ENCODE measurements at places on chromosomes 16 and 17. TPM values are rescaled to one million over a fixed set of nuclear protein-coding genes. Genes with fewer than 3 reads are reported as not detected.

- no peak overlapping the region for H3K27ac ChIP-seq
- peaks cover 29% of the 10 kb centered on the region for H3K4me1 ChIP-seq
- no peak overlapping the region for H3K4me3 ChIP-seq
- DNase-seq: no peak
- peaks cover 11% of the 10 kb centered on the region for H3K36me3 ChIP-seq
Observed at GRCh38 chr17:18966831-18967624, 15.1 kb downstream of the SLC5A10 start.

DNA sequence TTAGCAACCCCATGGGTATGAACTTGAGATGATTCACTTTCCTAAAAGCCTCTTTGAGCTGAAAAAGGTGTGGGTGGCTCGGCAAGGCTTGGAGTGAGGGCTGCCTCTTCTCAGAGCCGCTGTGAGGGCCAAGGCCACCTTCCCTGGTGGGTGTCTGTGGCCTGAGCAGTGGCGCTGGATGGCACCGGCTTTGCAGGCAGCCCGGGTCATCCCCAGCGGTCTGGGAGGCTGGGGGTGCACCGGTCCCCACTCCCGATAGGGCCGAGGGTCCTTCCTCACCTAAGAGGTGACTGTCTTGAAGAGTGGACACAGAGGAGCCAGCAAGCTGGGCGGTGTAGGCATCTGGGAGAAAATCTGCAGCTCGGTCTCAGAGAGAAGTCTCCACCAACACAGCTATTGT lies 79.2 kb upstream of the RBL2 start:
- H3K27ac ChIP-seq: no peak overlapping the region
- no peaks in the 10 kb centered on the region for H3K4me1 ChIP-seq
- no peak overlapping the region for H3K4me3 ChIP-seq
- peaks cover 22% of the 10 kb centered on the region for H3K27me3 ChIP-seq
- DNase-seq: no peak

CDRT15L2 gene
- not detected for polyA plus RNA-seq

- no peak overlapping the region for H3K4me3 ChIP-seq
- no peak overlapping the region for H3K27ac ChIP-seq
- H3K4me1 ChIP-seq: peaks cover 4% of the 10 kb centered on the region
- H3K36me3 ChIP-seq: no peaks in the 10 kb centered on the region
- no peaks in the 10 kb centered on the region for H3K27me3 ChIP-seq
- DNase-seq: no peak
Observed at GRCh38 chr17:55318081-55318480, 53.3 kb downstream of the HLF start.

DNA sequence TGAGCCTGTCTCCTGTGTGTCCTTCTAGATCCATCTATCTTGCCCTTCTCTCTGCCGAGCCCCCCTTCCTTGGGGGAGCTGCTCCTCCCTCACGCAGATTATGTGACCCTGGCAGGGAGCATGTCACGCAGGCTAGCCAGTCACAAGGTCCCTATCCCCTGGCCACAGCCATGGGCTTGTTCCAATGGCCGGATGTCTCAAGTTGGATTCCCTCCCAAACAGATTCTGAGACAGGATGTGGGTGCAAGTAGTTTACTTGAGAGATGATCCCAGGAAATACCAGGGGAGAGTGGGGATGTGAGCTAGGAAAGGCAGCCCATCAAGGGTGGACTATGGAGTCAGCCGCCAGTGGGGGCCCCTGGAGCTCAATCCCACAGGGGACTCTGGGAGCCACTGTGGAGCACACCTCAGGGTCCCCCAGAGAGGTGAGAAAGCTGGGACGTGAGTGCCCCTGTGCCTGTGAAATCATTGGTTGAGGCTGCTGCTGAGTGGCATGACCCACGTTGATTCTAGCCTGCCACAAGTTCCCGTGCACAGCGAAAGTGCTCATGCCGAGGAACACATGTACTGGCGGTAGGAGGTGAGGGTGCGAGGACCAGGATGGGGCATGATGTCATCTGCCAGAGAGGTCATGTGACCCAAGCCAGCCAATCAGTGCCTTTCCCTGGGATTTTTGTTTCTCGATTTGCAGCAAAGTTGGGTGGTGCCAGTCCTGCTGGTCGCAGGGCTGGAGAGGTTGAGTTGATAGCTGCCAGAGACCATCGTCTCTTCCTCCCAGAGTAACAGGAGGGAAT lies 6.4 kb upstream of the CRISPLD2 start:
- H3K27ac ChIP-seq: no peak overlapping the region
- peaks cover 91% of the 10 kb centered on the region for H3K27me3 ChIP-seq
- no peaks in the 10 kb centered on the region for H3K4me1 ChIP-seq
- DNase-seq: no peak
- no peak overlapping the region for H3K4me3 ChIP-seq

MYH13 gene
- not detected for polyA plus RNA-seq

GRCh38 chr16:3645108-3645503 lies 9.4 kb upstream of the DNASE1 start:
- H3K36me3 ChIP-seq: no peaks in the 10 kb centered on the region
- no peak overlapping the region for H3K27ac ChIP-seq
- H3K4me1 ChIP-seq: peaks cover 47% of the 10 kb centered on the region
- H3K27me3 ChIP-seq: no peaks in the 10 kb centered on the region
- no peak for DNase-seq

GRCh38 chr17:51056813-51057510 lies 63.7 kb downstream of the SPAG9 start:
- H3K27ac ChIP-seq: peak overlapping the region; percentile 58
- no peaks in the 10 kb centered on the region for H3K4me1 ChIP-seq
- peak; percentile 55 for DNase-seq

GRCh38 chr17:2700491-2701141 lies 10.9 kb downstream of the CLUH start:
- no peak overlapping the region for H3K27ac ChIP-seq
- H3K27me3 ChIP-seq: no peaks in the 10 kb centered on the region
- DNase-seq: no peak
- H3K4me3 ChIP-seq: no peak overlapping the region

GRCh38 chr16:80047842-80048241 lies 447.3 kb upstream of the MAF start:
- H3K4me3 ChIP-seq: no peak overlapping the region
- no peak overlapping the region for H3K27ac ChIP-seq
- H3K36me3 ChIP-seq: no peaks in the 10 kb centered on the region
- no peak for DNase-seq

SSTR5 gene
- polyA plus RNA-seq: not detected

DNA sequence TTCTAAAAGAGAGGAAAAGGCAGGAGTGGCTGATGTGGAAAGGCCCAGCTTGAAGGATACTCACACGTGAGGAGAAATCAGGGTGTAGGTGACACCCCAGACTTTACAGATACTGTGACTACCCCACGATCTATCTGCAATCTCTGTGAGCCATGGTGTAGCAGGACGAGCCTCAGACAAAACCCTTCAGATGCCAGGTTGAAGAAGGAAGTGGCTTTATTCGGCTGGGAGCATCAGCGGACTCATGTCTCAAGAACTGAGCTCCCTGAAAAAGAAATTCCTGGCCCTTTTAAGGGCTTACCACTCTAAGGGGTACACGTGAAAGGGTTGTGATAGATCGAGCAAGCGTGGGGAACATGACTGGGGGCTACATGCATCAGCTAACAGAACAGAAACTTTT lies 4.7 kb upstream of the SLC6A4 start:
- H3K4me1 ChIP-seq: peaks cover 29% of the 10 kb centered on the region
- no peaks in the 10 kb centered on the region for H3K36me3 ChIP-seq
- H3K27me3 ChIP-seq: peaks cover 13% of the 10 kb centered on the region
- DNase-seq: no peak
- H3K27ac ChIP-seq: no peak overlapping the region
- H3K4me3 ChIP-seq: no peak overlapping the region

GRCh38 chr17:78737332-78737731 lies 44.7 kb downstream of the CYTH1 start:
- H3K4me3 ChIP-seq: no peak overlapping the region
- no peaks in the 10 kb centered on the region for H3K27me3 ChIP-seq

- no peak for DNase-seq
Observed at GRCh38 chr16:31350275-31351005, 4.5 kb upstream of the ITGAX start.

GRCh38 chr17:42536048-42536371 lies at the start of gene NAGLU:
NAGLU (plus strand) TSS chr17:42536241; CDS start chr17:42536273, 32 bp downstream.
- H3K36me3 ChIP-seq: peaks cover 19% of the 10 kb centered on the region
- H3K27me3 ChIP-seq: no peaks in the 10 kb centered on the region
- DNase-seq: peak; percentile 99
- peak within 1 kb of the TSS; percentile 80 for H3K27ac ChIP-seq

SDR42E1 gene
- polyA plus RNA-seq: 0.46 TPM

GRCh38 chr16:17347624-17348023 lies 123.1 kb downstream of the XYLT1 start:
- peaks cover 37% of the 10 kb centered on the region for H3K27me3 ChIP-seq
- no peaks in the 10 kb centered on the region for H3K4me1 ChIP-seq
- no peak for DNase-seq
- no peak overlapping the region for H3K27ac ChIP-seq
- no peaks in the 10 kb centered on the region for H3K36me3 ChIP-seq
- no peak overlapping the region for H3K4me3 ChIP-seq

GRCh38 chr16:66052745-66053144 lies 313.7 kb upstream of the CDH5 start:
- no peak overlapping the region for H3K27ac ChIP-seq
- H3K4me1 ChIP-seq: no peaks in the 10 kb centered on the region
- H3K36me3 ChIP-seq: no peaks in the 10 kb centered on the region

CNGB1 gene
- not detected for polyA plus RNA-seq

- H3K27ac ChIP-seq: no peak overlapping the region
- H3K36me3 ChIP-seq: no peaks in the 10 kb centered on the region
- H3K4me3 ChIP-seq: no peak overlapping the region
- no peak for DNase-seq
- no peaks in the 10 kb centered on the region for H3K27me3 ChIP-seq
Observed at GRCh38 chr16:59567496-59567895, 833.4 kb upstream of the GOT2 start.

LRRC37A3 gene
- polyA plus RNA-seq: 2.0 TPM

DHRS7C gene
- not detected for polyA plus RNA-seq

- no peaks in the 10 kb centered on the region for H3K27me3 ChIP-seq
- DNase-seq: no peak
- H3K4me1 ChIP-seq: peaks cover 63% of the 10 kb centered on the region
- H3K36me3 ChIP-seq: peaks cover 11% of the 10 kb centered on the region
Observed at GRCh38 chr17:29147682-29148081, 32.5 kb downstream of the MYO18A start.

DRC7 gene
- not detected for polyA plus RNA-seq

- peak overlapping the region; percentile 31 for H3K27ac ChIP-seq
- H3K4me3 ChIP-seq: no peak overlapping the region
- H3K4me1 ChIP-seq: peaks cover 34% of the 10 kb centered on the region
- H3K27me3 ChIP-seq: no peaks in the 10 kb centered on the region
- DNase-seq: no peak
Observed at GRCh38 chr17:48520631-48521079, 10.2 kb downstream of the HOXB1 start.

DNA sequence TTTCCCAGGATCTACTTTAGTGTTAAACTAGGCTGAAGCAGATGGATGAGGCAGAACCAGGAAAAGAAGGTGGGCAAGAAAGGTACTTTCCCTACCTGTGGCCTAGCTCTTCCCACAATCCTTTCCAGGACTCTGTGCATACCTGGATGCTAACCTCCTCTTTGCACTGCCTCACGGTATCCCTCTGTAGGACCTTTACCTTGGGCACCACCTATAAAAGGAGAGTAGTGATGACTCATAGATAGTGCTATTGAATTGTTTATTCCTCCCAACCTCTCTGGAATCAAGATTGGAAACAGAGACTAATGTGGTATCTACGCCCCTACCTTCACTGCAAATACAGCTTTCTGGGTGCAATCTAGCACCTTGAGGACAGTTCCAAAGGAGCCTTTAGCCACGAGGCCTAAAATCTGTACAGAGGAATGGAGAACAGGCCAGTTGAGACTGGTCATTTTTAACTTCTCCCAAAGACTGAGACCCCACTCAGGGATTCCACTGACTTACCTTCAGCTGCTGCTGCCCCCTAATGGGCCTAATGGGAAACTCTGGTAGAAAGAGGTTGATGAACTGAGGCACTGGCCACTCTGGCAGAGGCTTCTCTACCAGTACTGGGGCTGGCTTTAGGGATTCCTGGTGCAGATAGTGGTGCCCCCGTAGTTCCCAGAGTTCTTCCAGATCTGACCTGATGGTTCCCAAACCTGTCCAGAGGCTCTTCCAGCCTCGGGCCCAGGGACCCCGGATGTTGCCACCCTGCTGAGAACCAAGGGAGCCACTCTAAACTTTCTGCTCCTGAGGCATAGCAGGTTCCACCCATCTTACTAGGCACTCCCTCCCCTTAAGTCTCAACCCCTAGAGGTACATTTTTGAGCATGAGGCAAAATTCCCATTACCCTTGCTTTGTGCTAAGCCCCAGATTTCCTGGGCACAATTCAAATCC lies 781 bp downstream of the RSKR start:
- no peak overlapping the region for H3K27ac ChIP-seq
- H3K27me3 ChIP-seq: no peaks in the 10 kb centered on the region
- H3K4me3 ChIP-seq: no peak overlapping the region
- peaks cover 95% of the 10 kb centered on the region for H3K36me3 ChIP-seq

- H3K36me3 ChIP-seq: peaks cover 57% of the 10 kb centered on the region
- no peak overlapping the region for H3K27ac ChIP-seq
- H3K4me1 ChIP-seq: no peaks in the 10 kb centered on the region
- no peak overlapping the region for H3K4me3 ChIP-seq
Observed at GRCh38 chr17:42346481-42346880, 41.8 kb downstream of the STAT3 start.

CDT1 gene
- 65.8 TPM for polyA plus RNA-seq

HOXB2 gene
- 97.7 TPM for polyA plus RNA-seq

DNA sequence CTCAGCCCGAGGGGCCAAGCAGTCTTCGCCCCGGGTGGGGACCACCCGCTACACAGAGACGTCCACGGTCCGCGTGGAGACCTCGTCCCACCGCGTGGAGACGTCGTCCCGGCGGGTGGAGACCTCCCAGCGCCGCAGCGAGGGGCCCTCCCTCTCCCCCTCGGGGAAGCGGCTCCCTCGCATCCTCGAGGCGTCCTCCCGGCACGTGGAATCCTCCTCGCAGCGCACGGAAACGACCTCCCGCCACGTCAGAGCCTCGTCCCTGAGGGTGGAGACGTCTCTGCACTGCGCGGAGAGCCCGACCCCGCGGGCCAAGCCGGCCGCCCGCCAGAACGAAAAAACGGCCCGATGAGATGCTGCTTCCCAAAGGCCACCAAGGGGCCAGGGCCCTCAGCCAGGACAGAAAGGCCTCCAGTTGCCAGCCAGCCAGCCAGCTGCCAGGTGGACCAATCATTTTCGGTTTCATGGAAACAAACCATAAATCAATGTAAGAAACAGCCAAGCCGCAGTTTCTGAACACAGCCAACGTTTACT lies 424 bp downstream of the C17orf100 start:
- H3K27me3 ChIP-seq: no peaks in the 10 kb centered on the region
- peaks cover 29% of the 10 kb centered on the region for H3K36me3 ChIP-seq
- DNase-seq: peak; percentile 8
- peaks cover 14% of the 10 kb centered on the region for H3K4me1 ChIP-seq

DNA sequence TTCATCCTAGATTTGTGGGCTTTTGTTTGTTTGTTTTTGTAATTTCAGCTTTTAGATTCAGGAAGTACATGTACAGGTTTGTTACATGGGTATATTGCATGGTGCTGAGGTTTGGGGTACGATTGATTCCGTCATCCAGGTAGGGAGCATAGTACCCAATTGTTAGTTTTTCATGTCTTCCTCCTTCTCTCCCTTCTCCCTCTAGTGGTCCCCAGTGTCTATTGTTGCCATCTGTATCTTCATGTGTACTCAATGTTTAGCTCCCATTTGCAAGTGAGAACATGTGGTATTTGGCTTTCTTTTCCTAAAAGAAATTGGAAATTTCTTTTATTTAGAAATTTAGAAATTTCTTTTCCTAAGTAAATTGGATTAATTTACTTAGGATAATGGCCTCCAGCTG lies 37.1 kb upstream of the BCAS3 start:
- H3K36me3 ChIP-seq: peaks cover 21% of the 10 kb centered on the region
- no peak overlapping the region for H3K27ac ChIP-seq
- H3K4me1 ChIP-seq: no peaks in the 10 kb centered on the region
- H3K4me3 ChIP-seq: no peak overlapping the region
- no peak for DNase-seq

BICDL2 gene
- not detected for polyA plus RNA-seq

Measured in K562 (cell line).